Kidney (tissue), 22 donors: ENCODE measurements at places on chromosomes 5 and 9.

- H3K27me3 ChIP-seq: no peaks in the 10 kb centered on the region
- H3K4me3 ChIP-seq: peak overlapping the region; percentile 93
- H3K4me1 ChIP-seq: peaks cover 15% of the 10 kb centered on the region
- H3K27ac ChIP-seq: peak overlapping the region; percentile 52
- DNase-seq: no peak
- peaks cover 14% of the 10 kb centered on the region for H3K36me3 ChIP-seq
Observed at GRCh38 chr9:129081388-129081904, 535 bp downstream of the DOLPP1 start.

GRCh38 chr5:170565072-170565471, 61.3 kb downstream of the KCNIP1 start:
- no peaks in the 10 kb centered on the region for H3K36me3 ChIP-seq
- H3K27me3 ChIP-seq: no peaks in the 10 kb centered on the region
- H3K4me3 ChIP-seq: no peak overlapping the region
- no peaks in the 10 kb centered on the region for H3K4me1 ChIP-seq
- no peak overlapping the region for H3K27ac ChIP-seq

GRCh38 chr5:58069846-58070245, 390.0 kb downstream of the PLK2 start:
- H3K36me3 ChIP-seq: no peaks in the 10 kb centered on the region
- H3K4me3 ChIP-seq: no peak overlapping the region
- no peaks in the 10 kb centered on the region for H3K4me1 ChIP-seq
- H3K27me3 ChIP-seq: no peaks in the 10 kb centered on the region
- no peak overlapping the region for H3K27ac ChIP-seq
- no peak for DNase-seq

GRCh38 chr5:27325513-27325912, 287.1 kb upstream of the CDH9 start:
- no peak overlapping the region for H3K27ac ChIP-seq
- no peak overlapping the region for H3K4me3 ChIP-seq
- no peaks in the 10 kb centered on the region for H3K36me3 ChIP-seq
- no peak for DNase-seq
- H3K27me3 ChIP-seq: no peaks in the 10 kb centered on the region
